DMS153 (cell line): ENCODE measurements at places on chromosomes 5 and 9.

DNA sequence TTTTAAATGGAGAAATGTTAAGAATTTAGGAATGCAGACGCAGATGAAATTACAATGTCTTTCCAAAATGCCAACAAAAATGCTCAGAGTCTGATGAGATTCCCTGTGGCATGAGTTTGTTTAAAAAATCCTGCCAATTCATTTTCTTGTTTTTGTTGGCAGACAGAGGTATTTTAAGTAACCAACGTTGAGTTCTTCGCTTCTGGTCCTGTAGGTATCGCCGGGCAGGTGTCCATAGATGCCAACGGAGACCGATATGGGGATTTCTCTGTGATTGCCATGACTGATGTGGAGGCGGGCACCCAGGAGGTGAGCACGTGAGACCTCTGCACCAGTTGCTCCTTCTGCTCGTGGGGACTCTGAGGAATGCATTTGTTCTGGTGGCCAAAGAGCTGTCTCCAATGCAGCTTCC, 69.4 kb downstream of the NPR3 start:
- DNase-seq: no peak

DNA sequence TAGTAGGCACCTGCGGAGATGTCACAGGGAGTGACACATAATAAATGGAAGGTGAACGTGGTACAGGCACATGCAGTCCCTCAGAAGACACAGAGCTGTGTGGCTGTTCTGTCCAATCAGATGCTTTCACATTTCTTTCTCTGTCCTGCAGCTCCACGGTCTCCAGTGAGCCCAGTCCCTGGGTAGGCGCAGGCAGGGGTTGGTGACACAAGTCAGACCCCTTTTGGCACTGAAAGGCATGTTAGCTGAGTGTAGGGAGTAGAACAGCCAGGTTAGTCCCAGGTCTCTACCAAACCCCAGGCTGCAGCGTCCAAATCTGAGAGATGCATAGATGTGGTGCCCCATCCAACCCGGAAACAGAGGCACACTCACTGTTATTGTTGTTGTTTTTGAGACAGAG, 2.8 kb downstream of the SLC31A2 start:
- DNase-seq: no peak

DNA sequence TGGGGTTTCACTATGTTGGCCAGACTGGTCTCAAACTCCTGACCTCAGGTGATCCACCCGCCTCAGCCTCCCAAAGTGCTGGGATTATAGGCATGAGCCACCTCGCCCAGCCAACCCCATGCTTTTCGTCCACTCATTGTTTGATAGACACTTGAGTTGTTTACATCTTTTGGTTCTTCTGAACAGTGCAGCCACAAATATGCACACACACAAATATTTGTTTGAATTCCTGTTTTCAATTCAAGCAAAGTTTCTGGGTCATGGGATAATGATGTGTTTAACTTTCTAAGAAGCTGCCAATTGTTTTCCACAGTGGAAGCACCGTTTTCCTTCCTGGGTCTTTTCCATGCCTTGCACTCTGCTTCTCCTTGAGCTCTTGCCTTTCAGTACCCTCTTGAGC, 6.8 kb upstream of the PAEP start:
- DNase-seq: no peak

DNA sequence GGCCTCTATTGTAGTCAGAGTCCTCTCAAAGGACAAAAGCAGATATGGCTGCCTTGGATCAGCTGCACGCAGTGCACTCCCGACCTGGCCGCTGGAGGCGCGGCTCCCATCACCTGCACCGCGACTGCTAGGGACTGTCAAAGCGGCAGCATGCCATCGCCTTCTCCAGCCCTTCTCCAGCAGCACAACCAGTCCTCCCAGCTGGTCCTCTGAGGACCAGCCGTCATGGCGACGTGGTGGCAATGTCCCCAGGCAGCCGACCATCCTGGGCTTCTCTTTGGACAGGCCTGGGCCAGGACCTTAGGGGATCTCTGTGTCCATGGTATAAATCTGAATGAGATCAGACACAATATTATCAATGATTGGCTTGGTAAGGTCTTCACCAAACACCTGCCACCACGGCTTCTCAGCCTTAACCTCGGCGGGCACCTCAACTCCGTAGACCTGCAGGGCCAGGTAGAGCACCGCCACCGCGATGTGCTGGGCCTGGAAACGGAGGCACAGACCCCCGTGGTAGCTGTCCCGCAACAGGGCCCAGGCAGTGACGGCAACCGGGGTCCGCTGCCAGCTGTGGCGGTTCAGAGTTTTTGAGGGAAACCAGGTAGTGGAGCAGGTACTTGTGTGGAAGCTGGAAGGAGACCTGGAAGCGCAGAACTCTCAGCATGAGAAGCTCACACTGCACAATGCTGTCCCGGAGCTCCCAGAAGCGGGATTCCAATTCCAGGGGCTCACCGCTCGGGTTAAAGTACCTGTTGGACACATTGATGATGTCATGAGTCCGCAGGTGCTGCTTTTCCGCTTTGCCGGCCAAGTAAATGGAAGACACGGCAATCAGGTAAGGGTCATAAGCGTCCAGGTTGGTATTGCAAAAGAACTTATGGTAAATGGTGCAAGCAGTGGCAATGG, 8.5 kb downstream of the DUSP1 start:
- DNase-seq: no peak

DNA sequence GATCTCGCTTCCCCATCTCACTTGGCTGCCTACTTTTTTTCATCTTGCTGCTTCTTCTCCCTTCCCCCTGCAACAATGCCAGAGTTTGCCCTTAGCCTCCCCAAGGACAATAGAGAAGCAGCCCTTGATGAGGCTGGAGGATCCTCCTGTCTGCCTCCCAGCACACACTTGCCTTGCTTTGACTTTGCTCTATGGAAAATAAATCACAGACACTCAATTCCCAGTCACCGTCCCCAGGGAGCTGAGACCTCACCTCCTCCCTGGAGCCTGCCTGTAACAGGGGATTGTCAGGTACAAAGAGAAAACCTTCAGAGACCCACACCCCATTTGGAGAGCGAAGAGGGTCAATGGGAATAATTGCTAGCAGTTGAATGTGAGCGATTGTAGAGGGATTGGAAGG, 242.1 kb upstream of the ZNF462 start:
- no peak for DNase-seq

GRCh38 chr9:63817622-63818518, 1467.1 kb downstream of the FOXD4L5 start:
- DNase-seq: no peak

DNA sequence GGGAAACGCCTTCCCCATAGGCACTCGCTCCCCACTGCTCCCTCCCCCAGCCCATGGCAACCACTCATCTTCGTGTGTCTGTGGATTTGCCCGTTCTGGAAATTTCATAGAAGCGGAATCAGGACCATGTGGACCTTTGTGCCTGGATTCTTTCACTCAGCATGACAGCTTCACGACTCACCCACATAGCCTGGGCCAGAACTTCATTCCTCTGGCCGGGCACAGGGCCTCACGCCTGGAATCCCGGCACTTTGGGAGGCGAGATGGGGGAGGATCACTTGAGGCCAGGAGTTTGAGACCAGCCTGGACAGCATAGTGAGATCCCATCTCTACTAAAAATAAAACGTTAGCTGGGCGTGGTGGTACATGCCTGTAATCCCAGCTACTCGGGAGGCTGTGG, 12.1 kb upstream of the DIPK1B start:
- no peak for DNase-seq

GRCh38 chr5:27511061-27511460, 472.7 kb upstream of the CDH9 start:
- no peak for DNase-seq

DNA sequence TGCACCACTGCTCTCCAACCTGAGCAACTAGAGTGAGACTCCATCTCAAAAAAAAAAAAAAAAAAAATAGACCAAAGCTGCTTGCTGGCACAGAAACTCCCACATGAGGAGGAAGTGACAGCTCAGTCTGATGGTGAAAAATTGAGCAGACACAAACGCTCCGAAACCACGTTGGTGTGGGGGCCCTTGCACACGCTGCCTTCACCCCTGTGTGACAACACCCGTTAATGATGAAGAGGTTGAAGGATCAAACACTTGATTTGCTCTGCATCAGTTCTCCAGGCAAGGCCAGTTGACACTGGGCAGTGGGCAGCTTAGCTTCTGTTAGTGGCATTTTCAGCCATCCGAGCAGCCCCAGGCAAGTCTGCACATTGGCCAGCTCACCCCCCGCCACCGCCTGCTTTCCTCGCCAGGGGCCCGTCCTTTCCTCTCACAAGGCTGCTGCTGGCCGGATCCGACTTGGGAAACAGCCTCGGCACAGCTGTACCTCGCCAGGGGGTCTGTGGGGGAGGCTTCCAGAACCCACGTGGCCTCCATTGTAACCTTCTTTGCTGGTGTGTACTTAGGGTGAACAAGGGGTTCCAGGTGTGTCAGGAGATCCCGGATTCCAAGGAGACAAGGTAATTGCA, 79.8 kb downstream of the COL27A1 start:
- no peak for DNase-seq

DNA sequence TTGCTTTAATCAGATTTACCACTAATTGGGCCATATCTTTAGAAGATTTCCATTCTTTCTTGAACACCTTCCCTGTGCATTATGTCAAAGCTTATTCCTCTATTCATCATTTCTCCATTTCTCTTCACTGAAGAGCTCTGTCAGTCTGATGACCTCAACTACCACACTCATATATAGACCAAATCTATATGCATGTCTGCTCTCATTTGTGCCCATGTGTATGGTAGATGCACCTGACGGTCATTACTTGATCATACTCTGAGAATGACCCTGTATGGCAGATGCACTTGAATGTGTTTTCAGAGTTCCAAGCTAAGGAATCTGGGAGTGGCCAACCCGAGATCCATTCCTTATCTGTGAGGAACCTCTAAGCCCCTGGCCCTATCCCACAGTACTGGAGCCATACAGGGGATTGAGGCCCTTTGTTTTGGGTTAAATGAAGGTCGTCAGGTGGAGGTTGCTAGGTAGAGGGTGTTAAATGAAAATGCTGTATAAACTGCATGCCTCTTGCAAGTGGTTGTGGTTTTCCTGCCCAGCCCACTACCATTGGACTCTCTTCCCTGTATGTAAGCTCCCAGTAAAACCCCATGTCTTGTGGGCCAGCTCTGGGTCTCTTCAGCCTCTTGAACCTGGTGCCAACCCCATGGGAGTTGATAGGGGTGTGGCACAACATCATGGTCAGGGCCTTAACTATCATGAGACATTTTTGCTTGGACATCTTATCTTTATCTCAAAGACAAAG, 229.5 kb downstream of the KIAA0825 start:
- no peak for DNase-seq

- no peak for DNase-seq
Observed at GRCh38 chr5:154522284-154522683, 44.3 kb upstream of the HAND1 start.

DNA sequence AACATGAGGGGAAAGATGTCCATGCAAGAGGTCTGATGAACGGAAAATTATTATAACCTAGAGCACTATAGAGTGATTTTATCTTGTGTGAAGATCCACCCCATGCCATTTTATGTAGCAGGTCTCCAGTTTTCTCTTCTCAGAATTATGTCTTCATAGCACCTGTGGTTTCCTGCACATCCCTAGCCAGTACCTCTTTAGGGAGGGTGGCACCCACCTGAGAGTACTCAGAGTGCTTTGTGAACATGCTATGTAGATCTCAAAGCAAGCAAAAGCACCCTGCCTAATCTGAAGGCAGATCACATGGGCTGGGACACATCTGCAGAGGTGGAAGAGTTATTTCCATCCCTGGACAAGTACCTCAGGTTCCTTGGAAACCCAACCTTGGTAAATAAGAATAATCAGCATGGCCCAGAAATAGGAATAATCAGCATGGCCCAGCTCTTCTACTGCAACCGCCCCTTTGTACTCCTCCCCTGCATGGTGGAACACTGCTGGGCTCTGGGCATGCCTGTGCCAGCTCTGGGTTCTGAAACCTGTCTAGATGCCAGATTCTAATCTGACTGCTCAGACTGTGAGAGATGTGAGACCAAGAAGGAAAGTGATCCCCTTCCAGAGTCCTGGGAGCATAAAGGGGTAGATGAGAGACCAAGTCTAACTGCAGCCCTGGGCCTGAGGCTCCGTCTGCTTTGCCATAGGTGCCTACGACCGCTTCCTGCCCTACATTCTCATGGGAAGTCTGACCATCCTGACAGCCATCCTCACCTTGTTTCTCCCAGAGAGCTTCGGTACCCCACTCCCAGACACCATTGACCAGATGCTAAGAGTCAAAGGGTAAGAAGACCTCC, 23.7 kb downstream of the SLC22A5 start:
- no peak for DNase-seq

DNA sequence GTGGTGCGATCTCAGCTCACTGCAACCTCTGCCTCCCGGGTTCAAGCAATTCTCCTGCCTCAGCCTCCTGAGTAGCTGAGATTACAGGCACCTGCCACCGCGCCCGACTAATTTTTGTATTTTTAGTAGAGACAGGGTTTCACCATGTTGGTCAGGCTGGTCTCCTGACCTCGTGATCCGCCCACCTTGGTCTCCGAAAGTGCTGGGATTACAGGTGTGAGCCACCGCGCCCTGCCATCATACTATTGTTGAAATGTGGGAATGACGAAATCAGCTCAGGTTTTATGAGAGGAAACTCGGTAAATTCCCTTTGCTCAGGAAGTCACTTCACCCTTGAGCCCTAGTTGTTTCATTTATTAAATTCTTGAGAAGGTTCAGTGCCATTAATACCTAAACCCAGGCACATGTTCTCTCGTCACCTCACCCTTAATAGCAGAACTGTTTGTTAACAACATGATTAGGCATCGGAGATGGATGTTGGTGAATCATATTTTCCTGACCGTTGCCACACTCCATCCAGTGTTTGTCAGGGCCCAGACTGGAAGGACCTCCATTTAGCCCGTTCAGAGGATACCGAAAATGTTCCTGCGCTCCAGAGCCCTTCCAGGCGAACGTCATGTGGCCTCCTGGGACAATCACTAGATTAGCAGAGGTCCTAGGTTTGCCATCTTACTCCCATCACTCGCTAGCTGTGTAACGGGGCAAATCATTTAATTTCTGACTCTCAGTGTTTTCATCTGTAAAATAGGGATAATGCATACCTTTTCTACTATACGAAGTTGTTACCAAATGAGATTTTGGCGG, 20.0 kb upstream of the CREBRF start:
- no peak for DNase-seq

DNA sequence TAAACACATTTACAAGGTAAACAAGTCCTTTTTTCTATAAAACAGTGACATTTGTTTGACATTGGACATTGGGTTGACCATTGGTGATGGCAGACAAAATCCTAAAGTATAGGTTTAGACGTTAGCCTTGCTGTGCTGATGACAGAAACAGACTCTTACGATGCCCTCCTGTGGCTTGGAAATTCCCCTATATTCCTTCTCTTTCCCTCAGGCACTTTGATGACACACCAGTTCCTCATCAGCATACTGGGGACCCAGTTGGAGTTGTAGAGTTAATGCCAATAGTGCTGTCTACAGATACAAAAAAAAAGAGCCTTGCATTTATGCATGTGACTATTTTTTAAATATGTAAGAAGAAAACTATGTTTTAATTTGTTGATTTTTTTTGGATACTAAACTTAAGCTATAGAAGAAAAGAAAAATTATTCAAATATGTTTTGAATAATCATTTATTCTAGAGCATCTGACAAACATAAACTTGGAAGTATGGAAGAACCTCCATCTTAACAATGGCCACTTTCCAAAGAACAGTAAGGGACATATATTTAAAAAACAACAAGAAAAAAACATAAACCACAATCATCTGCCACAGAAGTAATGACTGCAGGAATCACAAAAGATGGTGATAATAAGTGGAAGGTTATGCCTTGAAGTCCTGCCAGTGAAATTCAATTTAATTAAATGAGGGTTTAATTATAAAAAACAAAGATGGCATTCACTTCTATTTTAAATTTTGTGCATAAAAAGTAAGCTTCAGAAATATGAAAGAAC, 75.6 kb upstream of the SNCAIP start:
- DNase-seq: no peak

GRCh38 chr9:94812343-94812742, 85.8 kb downstream of the AOPEP start:
- no peak for DNase-seq
